LNCaP clone FGC (cell line): ENCODE measurements at places on chromosomes 4 and X.

GRCh38 chr4:111693758-111694157 lies 451.5 kb upstream of the FAM241A start:
- DNase-seq, result no peak

DNA sequence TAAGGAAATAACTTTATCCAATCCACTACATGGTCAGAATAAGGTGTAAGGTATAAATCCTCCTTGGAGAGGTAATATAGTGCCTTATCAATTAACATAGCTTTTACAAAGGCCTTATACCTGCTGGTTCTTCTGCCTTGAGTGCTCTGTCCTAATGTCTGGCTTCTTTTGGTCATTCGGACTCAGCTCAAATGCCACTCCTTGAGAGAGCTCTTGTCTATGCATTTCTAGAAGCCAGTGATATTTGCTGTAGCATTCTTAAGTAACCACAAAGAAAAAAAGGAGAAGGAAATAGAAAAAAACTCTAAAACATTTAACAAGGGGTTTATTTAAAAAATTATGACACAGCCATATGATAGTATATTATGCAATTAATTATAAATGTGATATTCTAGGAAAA lies 444.8 kb upstream of the SLIT2 start:
- DNase-seq, result no peak

DNA sequence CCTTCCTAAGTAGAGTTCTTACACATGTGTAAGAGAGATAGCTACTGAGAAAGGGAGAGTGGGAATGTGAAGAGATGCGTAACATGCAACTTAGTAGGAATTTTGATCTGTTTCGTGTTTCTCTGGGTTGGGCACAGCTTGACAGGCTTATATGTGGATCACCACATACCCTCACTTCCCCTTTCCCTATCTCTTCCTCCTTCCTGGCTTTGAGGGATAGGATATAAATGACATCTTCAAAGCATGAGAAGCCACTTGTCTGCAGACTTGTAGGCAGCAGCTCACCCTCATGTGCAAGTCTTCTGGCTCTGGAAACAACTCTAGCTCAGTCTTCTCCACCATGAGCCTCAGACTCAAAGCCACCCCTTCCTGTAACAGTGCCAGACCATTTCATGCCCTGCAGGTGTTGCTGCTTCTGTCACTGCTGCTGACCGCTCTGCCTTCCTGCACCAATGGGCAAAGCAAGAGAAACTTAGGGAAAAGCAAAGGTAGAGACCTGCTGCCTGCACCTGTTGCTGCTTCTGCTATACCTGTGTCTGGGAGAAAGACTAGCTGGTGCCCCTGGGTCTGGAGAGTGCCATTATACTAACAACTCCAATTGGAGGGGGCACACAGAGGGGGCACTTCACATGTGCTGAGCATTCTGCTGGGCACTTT lies 5.4 kb upstream of the PF4V1 start:
- DNase-seq, result no peak

- peak; percentile 97 for DNase-seq
These were observed 130.3 kb upstream of the GALNT7 start for GRCh38 chr4:173038192-173038896.

- no peak for DNase-seq
These were observed 293.2 kb upstream of the SLC7A11 start for GRCh38 chr4:138535316-138535715.

DNA sequence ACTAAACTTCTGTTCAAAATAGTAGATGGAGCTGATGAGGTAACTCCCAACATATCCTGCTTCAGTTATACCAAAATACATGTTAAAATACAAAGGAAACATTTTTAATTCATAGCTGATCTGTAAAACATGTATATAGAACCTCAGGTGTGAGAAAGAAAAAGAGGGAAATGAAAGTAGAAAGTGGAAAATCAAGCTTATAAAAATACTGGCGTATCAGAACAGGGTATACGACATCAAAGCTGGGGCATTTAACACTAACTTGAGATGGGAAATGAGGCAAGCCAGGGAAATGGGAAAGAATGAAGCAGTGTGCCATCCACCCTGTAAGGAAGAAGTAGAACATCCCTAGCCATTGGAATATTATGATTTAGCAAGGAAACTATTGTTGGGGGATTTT lies 767.5 kb downstream of the DMD start:
- DNase-seq, result no peak

GRCh38 chr4:173505924-173506518 lies 24.0 kb downstream of the HAND2 start:
- DNase-seq, result peak; percentile 17

GRCh38 chrX:24506082-24506481 lies 41.0 kb downstream of the PDK3 start:
- DNase-seq, result no peak

- no peak for DNase-seq
These were observed 56.2 kb upstream of the TMEM33 start for GRCh38 chr4:41878991-41879491.

DNA sequence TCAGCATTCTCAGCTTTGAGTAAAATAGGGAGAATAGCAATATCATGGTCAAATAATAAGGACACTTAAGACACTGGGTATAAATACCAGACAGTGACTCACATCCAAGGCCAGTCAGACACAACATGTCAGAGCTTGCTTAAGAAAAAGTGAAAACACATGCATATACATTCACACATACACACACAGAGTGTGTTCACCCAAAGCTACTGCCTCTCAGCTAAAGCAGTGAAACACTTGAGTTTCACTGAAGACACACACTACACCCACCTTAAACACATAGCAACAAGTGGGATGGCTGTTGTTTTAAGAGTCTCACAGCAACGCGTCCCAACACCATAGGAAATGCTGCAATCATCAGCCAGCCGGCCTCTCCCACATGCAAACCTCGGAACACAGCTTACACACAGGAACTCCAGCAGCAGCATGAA lies 14.4 kb downstream of the SHROOM4 start:
- no peak for DNase-seq

DNA sequence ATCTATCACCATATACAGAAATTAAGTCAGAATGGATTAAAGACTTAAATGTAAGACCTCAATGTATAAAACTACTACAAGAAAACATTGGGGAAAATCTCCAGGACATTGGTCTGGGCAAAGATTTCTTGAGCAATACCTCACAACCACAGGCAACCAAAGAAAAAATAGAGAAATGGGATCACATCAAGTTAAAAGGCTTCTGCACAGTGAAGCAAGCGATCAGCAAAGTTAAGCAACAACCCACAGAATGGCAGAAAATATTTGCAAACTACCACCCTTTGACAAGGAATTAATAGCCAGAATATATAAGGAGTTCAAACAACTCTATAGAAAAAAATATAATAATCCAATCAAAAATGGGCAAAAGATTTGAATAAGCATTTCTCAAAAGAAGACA lies 236.9 kb upstream of the EMCN start:
- no peak for DNase-seq

- DNase-seq, result no peak
These were observed 329.4 kb downstream of the HNRNPD start for GRCh38 chr4:82044141-82044993.

DNA sequence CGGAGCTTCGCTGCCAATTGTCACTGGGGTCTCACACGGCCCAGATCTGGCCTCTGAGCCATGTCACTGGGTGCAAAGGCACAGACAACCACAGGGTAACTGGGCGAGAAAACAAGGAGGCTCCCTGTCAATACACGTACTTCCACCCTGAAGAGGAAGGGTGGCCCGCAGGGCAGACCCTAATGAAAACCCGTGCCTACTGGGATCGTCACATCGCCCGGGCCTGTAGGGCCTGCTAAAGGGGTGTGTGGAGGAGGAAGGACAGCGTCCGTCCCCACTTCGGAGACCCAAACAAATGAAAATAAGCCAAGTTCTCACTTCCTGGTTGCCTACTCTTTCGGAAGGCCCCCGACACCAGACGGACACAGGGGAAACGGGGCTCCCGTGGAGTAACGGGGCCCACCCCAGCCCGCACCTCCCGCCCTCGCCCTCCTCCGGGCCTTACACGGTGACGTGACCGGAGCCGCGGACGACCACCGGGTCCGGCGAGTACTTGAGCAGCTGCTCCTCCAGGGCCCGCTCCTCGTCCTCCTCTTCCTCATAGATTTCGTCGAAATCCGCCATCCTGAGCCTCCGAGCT lies 578 bp downstream of the CHIC2 start:
- DNase-seq, result no peak

DNA sequence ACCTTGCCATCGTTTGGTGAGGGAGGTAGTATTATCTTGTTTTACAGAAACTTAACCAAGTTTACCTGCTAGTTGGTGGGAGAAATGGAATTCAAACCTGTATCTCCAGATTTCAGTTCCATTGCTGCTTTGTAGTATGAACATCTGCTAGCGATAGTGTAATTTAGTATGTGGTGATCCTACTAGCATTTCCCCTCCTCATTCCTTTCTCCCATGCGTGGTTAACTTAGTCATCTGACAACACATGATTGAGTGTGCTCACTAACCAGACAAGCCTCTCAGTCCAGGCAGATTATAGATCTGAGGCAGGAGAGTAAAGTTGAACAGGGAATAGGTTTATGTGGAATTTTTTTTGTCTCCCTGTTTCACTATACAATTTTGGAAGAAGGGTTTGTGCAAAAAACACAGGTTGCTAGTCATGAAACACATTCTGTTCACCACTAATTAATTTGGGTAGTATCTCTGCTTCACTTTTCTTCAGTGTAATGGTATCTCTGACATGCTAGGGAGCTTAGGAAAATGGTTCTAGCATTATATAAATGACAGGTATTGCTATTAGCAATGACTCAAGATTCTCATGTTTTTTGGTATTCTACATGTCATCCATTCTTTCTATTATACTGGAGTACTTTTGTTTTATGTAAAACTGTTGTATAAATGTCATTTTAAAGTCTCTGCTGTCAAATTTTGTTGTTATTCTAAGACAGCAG lies 21.7 kb downstream of the RBPJ start:
- DNase-seq, result no peak

DNA sequence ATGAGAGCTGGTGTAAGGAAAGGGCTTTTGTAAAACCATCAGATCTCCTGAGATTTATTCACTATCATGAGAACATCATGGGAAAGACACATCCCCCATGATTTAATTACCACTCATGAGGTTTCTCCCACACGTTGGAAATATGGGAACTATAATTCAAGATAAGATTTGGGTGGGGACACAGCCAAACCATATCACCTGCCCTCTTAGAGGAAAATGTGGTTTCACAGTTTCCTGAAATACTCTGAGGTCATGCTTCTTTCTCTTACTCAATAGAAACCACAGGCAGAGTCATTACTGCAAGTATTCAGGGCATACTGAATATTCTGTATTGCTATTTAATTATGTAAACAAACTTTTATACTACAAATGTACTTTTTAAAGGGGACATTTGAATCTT lies 1453.3 kb downstream of the PCDH18 start:
- no peak for DNase-seq

- DNase-seq, result peak; percentile 2
These were observed 107.8 kb upstream of the FMR1 start for GRCh38 chrX:147803948-147804347.

GRCh38 chrX:568311-568710 lies 62.3 kb upstream of the SHOX start:
- DNase-seq, result no peak

DNA sequence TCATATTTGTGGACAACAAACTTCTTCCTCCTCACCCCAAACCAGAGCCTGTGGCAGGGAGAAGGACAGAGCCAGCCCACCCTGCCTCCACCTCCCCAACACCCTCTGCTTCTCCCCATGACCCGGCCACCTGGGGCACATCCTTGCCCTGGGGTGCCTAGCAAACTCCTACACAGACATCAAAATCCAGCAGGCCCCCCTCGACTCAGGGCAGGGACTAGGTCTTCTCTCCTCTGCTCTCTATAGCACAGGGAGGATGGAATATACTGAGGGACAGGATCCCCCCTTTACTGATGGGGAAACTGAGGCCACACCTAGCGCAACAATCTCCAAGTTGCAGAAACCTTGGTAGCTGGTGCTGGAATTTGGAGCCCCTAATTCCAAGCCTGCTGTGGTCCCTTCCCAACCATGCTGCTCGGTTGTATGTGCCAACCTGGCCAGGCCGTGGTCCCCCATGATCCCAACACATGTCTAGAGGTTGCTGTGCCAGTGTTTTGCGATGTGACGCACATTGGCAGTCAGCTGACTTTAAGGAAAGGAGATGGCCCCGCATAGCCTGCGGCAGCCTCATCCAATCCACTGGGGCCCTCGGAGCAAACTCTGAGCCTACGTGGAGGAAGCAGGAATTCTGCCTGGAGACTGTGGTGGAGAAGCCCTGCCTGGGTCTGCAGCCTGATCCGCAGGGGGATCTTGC lies 53.9 kb upstream of the ADRA2C start:
- DNase-seq, result no peak

DNA sequence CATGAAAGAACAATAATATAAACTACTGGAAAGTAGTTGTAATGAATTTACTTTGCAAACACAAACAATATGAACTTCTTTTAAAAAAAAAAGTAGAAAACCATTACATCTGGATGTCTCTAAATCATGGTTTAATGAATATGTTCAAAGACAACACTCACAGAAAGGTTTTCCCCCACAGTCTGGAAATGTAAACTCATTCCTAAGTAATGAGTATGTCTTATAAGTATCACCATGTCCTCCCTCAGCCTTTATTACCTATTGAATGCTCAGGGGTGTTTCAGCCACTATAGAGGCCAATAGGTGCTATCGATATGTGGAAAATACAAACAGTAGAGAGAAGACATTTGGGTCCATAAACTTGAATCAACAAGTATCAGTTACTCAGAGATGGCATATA lies 186.7 kb downstream of the PALLD start:
- DNase-seq, result no peak

- DNase-seq, result no peak
These were observed 392.8 kb downstream of the GPM6A start for GRCh38 chr4:175419236-175419718.

GRCh38 chr4:185774845-185775680 lies 36.9 kb downstream of the SORBS2 start:
- no peak for DNase-seq

- DNase-seq, result no peak
These were observed 183.1 kb upstream of the ARX start for GRCh38 chrX:25198891-25199290.

GRCh38 chr4:26204249-26204825 lies 116.5 kb upstream of the RBPJ start:
- no peak for DNase-seq

DNA sequence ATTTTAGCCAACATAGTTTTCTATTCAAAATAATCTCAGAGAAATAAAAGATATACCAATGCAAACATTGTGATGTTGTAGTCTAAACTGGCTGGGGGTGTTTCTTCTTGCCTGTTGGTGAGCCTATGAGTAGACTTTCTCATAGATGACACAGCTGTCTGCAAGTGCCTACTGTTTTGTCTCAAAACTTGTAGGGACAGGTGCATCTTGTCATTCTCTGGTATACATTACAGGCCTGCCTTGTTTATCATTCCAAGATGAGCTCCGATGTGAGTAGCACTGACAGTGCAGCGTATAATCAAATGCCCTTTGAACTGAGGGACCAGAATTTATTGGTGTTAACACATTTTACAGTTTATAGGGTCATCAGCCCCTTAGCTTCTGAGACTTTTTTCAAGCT lies 353.8 kb downstream of the PRDM5 start:
- DNase-seq, result no peak

GRCh38 chr4:113919145-113919544 lies 60.3 kb downstream of the ARSJ start:
- no peak for DNase-seq

- DNase-seq, result no peak
These were observed 434.1 kb downstream of the ANKRD50 start for GRCh38 chr4:124278477-124278876.
